ENCODE measurements at places on chromosomes 2 and 18.

- DNase-seq: no peak
These were observed 1362.2 kb upstream of the TMEFF2 start for GRCh38 chr2:193556766-193557470.

DNA sequence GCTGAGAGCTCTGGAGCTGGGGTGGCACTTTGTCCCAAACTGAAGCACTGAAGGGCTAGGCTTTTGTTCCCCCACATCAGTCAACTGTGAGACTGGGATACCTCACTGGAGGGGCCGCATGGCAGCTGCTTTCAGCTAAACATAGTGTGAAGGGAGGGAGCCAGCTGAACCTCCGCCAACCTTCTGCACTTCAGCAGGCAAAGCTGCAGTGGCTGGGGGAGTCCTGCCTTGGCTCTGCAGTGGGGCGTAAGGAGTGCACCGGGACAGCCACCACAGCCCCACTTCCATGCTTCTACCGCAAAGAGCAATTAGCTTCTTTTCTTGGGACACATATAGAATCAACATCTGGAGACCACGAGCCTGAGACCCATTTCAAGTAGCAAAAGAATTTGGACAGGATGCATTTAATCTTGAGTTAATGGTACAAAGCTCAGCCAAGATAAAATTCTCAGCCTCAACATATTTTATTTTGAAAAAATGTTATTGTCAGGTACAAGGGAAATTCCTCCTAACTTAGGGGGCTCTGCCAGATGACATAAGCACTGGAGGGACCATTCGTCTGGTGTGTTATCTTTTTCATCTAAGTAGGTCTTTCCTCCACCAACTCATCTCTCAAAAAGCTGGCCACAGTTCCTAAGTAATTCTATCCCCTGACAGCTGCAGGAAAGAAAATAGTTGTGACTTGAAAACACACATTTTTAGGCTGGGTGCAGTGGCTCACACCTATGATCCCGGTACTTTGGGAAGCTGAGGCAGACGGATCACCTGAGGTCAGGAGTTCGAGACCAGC lies 25.6 kb upstream of the MYCN start:
- no peak for DNase-seq

GRCh38 chr2:120771781-120772208 lies 36.1 kb downstream of the GLI2 start:
- DNase-seq: no peak

GRCh38 chr2:72993933-72994280 lies 76.6 kb downstream of the EMX1 start:
- no peak for DNase-seq

DNA sequence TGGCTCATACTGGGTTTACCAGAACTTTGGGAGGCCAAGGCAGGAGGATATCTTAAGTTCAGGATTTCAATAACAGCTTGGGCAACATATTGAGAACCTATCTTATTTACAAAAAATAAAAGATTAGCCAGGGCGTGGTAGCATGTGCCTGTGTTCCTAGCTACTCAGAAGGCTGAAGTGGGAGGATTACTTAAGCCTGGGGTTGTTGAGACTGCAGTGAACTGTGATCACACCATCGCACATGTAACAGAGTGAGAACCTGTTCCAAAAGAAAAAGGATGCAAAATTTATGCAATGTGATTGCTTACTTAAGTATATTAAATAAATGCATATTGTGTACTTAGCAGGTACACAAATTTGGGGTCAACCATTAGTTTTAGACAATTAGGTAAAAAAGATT lies 768.9 kb upstream of the CDH7 start:
- no peak for DNase-seq

GRCh38 chr2:240369801-240370585 lies 65.5 kb upstream of the GPC1 start:
- DNase-seq: peak; percentile 41

DNA sequence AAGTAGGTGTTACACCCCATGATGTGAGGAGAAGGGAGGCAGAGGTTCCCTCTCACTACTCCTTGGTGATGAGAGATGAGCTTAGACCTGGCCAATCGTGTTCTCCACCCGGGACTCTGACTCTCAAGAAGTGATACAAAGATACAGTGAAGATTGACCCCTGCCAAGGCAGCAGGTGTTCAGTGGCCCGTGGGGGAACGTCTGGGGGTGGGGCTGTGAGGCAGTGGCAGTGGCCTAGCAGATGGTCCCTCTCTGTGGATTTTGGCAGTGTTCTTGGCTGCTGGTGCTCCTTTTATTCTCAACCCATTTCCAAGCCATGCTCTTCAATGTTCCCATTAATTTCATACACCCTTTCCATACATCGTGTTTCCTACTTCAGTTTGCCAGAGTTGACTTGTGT lies 120.4 kb upstream of the NEDD4L start:
- no peak for DNase-seq

DNA sequence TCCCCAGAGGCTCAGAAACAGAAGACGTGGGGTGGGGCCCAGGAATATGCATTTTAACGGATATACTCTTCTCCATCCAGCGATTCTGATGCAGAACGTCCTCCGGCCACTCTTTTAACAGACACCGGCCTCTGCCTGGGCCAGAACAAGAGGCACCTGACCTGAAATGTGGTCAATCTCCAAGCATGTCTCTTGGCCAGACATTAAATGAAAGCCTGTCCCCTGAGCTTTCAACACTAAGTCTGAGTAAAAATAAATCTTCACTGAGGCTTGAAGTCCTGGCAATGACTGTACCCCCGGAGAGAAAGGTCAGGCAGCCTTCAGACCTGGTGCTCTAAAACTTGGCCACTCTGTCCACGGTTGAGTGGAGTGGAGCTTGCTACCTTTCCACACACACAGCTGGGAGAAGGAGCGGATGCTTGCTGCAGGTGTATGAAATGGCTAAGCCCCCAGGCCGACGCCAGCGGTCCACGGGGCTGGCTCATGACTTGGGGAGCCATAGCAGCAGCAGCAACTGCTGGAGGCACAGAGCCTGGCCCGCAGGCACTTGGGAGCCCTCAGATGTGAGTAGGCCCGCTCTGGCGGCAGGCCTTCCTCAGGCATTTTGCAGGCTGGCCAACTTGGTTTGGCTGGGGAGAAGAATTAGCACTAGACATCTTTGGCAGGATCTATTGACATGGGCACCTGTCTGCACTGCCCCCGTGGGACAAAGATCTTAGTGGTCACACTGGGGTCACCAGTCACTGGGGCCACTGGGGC lies 79.7 kb downstream of the TMEM17 start:
- no peak for DNase-seq

DNA sequence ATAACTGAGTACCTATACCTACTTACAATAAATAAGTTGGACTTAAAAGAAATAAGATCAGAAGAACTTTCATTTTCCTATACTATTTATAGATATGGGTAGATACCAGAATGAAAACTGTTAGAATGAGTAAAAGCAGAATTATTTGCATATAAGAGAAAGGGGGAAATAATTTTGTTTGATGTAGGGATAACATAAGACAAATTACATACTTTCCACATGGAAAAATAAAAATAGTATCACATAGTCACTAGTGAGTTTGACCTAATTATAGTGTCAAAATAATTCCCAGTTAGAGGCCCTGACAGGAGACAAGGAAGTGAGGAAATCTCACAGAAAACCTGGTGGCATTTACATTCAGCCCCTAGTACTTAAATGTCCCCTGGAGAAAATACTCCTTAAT lies 28.6 kb downstream of the KCMF1 start:
- no peak for DNase-seq

Data from kidney (tissue), 22 donors.